Foreskin fibroblast (primary cell): ENCODE measurements at places on chromosomes 16 and 17.

GRCh38 chr16:11090232-11090631, 145.9 kb downstream of the CLEC16A start:
- no peak for DNase-seq

DNA sequence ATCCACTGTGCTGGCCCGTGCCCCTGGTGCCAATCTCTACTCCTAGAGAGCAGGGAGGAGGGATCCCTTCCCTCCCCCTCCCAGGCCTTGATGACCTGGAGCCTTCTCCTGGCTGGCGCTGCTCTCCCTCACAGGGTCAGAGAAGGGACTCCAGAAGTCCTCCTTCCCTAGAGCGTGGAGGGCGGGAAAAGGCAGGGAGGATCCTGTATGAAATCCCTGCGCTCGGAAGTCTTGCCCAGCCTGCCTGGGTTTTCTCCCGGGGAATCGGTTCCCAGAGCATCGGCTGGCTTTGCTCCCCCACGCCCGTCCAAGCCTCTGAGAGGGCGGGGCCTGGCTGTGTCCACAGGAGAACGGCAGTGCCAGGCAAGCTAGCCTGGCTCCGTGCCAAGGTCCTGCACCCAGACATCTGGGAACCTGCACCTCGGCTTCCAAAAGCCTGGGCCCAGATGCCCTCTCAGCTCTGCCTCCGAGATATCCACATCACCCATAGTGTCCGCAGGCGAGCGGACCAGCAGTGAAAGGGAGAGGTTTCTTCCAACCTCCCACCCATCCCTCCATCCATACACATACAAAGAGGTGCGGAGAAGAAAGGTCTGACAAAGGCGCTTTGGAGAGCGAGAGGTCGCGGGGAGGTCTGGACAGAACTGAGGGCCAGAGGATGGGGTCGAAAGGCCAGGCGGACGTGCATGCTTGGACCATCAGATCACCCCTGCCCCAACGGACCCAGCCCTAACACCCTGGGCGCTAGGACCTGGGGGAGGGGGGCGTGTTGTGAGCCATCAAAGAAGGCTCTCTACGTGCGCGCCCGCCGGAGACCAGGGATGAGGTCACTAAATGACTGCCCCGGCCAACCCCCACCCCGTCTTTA, 1.1 kb downstream of the MPP2 start:
- peak; percentile 49 for DNase-seq

- DNase-seq: no peak
Observed at GRCh38 chr16:72787130-72787513, 260.8 kb downstream of the ZFHX3 start.

DNA sequence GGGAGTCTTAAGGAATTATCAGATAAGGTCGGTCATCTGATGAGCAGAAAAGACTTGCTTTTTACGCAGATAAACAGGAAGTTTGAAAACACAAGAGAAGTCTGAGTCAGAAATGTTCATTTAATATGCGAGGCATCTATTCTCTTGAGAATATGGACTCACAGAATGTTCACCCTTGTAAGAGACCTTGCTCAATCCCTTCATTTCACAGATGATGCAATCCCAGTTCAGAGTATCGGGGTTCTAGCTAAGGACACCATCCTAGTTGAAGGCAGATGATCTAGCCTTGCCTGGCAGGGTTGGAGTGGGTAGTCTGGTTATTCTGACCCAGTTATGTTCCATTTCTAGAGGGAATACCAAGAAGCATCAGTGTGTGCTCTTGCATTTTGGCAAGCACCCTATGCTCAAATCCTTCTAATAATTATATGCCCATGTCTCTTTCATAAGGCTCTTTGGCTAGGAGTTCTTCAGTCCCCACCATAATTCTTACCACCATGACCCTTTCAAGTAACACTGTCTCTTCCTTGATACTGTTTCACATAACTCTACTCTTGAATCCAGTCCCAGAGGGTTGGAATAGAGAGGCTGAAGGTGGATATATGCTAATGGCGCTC, 42.5 kb downstream of the YPEL2 start:
- peak; percentile 72 for DNase-seq

GRCh38 chr16:70803319-70803718, 2.4 kb upstream of the VAC14 start:
- peak; percentile 11 for DNase-seq

DNA sequence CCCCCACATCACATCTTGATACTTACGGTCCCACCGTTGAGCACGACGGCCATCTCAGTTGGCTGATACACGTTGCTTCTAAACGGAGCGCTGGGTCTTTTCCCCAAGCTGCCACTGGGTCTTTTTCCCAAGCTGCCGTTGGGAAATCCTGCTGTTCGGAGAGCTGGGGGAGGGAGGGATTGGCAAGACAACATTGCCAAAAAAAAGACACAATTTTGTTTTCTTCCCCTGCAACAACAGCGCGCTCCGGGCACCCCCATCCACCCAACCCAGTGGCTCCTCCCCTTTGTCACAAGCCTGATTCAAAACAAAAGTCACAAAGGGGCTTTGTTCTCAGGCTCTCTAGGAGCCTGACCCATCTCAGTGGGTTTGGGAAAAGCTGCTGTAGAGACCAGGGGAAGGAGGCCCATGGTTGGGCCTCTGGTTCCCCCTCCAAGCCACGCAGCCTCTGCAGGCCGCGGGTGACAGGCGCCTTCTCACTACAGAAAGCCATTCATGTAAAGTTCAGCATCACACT, 22.8 kb downstream of the GPRC5B start:
- no peak for DNase-seq

DNA sequence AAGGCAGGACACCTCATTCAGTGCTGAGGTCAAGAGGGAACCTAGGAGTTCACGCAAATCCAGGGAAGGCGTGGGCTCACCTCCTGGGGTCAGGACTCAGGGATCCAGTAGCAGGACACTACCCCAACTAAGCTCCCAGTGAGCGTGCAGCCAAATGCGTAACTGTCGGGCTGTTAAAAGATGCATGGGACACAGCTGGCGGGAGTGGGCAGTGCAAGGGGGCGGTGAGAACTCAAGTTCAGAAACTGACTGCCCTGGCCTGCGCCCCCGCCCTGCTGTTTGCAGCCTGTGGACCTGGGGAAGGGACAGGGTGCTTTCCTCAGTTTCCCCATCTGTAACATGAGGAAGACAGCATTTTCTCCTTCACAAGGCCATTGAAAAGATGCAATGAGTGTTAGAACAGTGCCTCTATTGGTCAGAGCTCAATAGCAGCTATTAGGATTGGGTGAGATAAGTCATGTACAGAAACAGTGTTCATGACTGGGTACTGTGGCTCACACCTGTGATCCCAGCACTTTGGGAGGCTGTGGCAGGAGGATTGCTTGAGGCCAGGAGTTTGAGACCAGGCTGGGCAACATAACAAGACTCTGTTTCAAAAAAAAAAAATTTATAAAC, 20.2 kb downstream of the CDIPT start:
- no peak for DNase-seq

GRCh38 chr16:1553946-1554825, 20.7 kb downstream of the TMEM204 start:
- DNase-seq: no peak

- no peak for DNase-seq
Observed at GRCh38 chr17:50352693-50353599, 7.0 kb downstream of the XYLT2 start.

- no peak for DNase-seq
Observed at GRCh38 chr17:31078290-31078689, 16.5 kb upstream of the NF1 start.

- DNase-seq: no peak
Observed at GRCh38 chr17:80067393-80067986, 31.0 kb downstream of the CCDC40 start.

DNA sequence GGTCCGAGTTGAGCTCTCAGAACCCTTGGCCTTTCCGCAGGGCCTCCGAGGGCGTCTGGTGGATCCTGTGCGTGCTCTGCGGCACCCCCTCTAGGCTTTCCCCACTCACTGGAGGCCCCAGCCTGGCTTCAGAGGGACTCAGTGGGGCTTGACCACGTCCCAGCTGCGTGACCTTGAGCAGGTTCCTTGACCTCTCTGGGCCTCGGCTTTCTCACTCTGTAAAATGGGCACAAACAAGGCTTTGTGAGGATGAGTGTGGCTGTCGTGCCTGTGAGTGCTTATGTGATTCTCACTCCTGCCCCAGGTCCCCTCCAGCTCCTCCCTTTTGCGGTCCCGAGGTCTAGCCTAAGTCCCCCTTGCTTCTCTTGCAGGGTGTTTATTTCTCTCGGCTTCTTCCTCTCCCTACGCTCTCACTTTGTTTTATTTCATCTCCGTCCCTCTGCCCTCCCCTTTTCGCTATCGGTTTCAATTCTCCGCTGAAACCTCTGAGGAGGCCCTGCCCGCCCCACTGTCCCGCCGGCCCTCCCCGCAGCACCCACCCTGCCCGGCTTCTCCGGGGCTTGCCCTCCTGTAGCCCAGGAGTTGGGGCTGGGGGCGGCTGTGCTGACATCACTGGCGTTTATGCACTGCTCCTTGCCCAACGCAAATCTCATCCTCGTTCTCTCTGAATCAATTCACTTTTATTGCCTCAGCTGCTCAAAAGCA, 82.3 kb upstream of the CBX4 start:
- DNase-seq: no peak

- no peak for DNase-seq
Observed at GRCh38 chr16:1541293-1542165, 8.1 kb downstream of the TMEM204 start.

GRCh38 chr16:73202161-73202729, 154.3 kb upstream of the ZFHX3 start:
- DNase-seq: peak; percentile 98

DNA sequence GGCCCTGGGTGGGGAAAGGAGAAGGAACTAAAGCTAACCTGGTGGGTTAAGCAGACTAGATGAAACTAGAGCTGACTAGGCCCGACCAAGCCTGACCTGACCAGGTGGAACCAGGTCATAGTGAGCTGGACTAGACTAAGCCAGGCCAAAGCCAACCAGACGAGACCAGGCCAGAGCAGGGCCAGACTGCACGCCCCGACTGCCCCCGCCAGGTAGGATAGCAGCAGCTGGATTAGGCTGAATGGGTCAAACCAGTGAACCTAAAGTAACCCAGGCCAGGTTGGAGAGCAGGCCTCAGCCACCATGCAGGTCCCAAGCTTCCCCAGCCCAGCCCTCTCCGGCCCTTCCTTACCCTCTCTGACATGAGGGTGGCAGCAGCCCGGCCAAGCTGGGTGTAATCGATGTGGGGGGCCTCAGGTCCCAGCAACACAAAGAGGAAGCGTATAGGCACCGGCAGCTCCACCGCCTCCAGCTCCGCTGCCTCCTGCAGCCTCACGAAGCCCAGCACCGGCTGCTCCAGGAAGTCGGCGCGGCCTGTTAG, 9.1 kb downstream of the SLC4A1 start:
- DNase-seq: no peak

GRCh38 chr17:73010414-73010813, 82.1 kb downstream of the SLC39A11 start:
- DNase-seq: no peak

- no peak for DNase-seq
Observed at GRCh38 chr17:82029990-82030469, 1.4 kb upstream of the RAC3 start.

DNA sequence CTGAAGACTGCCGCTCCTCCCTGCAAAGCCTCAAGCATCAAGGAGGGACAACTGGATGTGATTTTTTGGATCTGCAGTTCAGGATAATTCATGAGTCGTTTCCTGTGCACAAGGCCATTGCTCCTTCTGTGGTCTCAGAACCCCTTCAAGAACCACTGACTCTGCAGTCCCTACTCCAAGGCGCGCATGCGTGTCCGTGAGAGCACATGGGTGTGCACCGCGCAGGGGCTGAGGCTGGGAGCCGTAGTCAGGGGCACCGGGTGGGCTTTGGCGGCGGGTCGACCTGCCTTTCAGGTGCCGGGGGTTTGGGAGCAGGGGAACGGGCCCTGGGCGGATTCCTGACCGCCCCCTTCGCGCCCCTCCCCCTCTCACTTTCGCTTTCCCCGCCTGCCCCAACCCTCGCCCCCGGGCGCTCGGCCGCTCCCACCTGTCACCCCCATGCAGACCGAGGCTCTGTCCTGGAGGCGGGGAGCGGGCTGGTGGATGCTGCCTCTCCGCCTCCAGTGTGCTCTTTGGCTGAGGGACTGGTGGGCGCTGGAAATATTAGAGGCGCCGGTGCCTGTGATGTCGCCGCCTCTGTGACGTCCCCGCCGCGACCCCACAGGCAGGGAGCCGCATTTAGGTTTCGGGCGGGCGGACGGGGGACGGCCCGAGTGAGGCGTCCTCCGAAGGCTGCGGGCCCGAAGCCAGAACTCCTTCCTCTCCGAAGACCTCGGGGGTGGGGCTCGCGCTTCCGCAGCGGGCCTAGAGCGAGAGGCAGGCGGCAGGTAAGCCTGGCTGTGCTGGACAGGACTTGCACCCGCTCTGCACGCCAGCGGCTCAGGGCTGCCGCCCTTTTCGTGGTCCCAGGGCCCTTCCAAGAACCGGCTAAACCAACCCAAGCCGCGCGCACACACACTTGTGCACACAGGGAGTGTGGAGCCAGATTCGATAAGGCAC, at the start of gene SPATA32:
Gene SPATA32 (minus strand): TSS at position 518 of the 939 bp plus-strand sequence. CDS start 78 bp downstream, at position 440.
- peak; percentile 55 for DNase-seq

GRCh38 chr17:48104440-48104839, 3.1 kb upstream of the SNX11 start:
- no peak for DNase-seq

- no peak for DNase-seq
Observed at GRCh38 chr17:10001306-10001873, 96.3 kb upstream of the RCVRN start.

DNA sequence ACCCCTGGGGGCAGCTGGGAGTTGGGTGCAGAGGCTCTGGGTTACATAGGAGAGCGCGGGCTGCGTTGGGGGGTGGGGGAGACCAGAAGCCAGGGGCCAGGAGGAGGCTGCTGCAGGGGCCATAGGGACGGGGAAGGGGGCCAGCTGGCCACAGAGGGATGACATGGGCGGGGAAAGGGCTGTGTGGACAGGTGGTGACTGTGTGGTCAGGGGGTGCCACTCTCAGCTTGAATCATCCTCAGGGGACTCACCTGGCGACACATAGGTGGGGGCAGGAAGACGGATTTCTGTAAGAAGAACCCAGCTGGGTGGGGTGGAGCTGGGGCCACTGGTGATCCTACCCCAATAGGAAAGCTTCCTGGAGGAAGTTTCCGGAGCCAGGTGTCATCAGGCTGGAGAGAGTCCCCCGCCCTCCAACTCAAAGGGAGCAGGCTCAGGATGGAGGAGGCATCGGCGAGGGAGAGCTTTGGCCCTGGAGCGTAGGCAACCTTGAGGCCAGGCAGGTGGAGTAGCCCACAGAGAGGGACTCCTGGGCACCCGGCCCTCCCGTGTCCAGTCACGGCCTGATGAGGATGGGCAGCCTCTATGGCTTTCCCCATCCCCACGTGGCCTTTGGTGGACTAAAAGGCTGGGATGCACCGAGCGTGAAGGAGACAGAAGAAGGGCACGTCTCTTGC, 1.2 kb downstream of the TRPV3 start:
- no peak for DNase-seq

GRCh38 chr17:6240601-6241000, 170.4 kb downstream of the WSCD1 start:
- DNase-seq: no peak

DNA sequence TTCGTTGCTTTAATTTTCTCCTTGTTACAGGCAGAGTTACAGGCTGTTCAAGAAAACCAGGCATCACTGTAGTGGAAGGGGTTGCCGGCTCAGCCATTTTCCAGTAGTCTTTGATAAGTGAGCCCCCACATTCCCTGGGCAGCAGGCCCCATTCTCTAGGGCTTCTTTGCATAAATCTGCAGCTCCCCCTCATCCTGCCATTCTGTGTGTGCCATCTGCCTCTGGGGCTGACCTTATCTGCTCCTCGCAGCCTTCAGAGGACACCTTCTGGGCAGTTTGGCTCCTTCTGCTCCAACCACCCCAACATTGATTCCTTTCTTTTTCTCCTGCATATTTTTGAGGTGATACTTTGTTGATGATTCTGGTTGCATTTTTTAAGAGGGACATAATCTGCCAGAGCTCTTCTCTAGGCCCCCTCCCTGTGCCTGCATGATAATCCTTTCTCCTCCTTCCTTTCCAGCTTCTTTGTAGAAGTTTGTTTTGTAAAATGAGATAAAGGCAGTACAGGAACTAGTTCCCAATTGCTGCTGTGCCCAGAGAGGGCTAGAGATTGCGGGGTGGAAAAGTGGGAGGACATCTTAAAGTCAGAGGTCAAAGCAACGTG, 17.1 kb downstream of the RND2 start:
- peak; percentile 15 for DNase-seq
